ENCODE measurements at places on chromosomes 2 and 18. TPM values are rescaled to one million over a fixed set of nuclear protein-coding genes. Genes with fewer than 3 reads are reported as not detected.

- H3K27me3 ChIP-seq: no peaks in the 10 kb centered on the region
- no peak overlapping the region for H3K27ac ChIP-seq
- H3K36me3 ChIP-seq: no peaks in the 10 kb centered on the region
- DNase-seq: no peak
- no peak overlapping the region for H3K4me3 ChIP-seq
- peaks cover 2% of the 10 kb centered on the region for H3K4me1 ChIP-seq
Measured at GRCh38 chr2:181306785-181307184, 150.4 kb upstream of the ITGA4 start.

DNA sequence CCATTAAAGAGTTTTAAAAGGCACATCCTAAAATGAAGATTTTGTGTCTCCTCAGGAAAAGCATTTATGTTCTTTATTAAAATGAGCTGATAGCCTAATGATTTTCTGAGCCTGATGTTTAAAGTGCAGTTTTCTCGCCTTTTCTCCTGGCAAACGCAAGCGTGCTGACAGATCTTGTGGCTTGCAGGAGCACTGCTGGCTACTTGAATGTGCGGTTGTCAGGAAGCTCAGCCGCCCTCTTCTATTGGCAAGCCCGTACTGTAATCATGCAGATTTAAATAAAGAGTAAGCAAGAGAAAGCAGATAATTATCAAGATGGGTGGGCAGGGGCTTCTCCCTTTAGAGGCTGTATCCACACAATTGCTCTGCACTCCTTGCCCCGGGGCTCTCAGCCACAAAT lies 139.5 kb upstream of the SPHKAP start:
- no peak overlapping the region for H3K4me3 ChIP-seq
- no peaks in the 10 kb centered on the region for H3K36me3 ChIP-seq
- DNase-seq: peak; percentile 59
- no peak overlapping the region for H3K27ac ChIP-seq

Gene MSGN1
- total RNA-seq: not detected

- DNase-seq: no peak
- H3K4me3 ChIP-seq: no peak overlapping the region
- no peaks in the 10 kb centered on the region for H3K36me3 ChIP-seq
- H3K4me1 ChIP-seq: no peaks in the 10 kb centered on the region
- H3K27me3 ChIP-seq: no peaks in the 10 kb centered on the region
Measured at GRCh38 chr18:22830511-22830910, 102.6 kb upstream of the RBBP8 start.

- no peaks in the 10 kb centered on the region for H3K27me3 ChIP-seq
- H3K4me3 ChIP-seq: no peak overlapping the region
- no peaks in the 10 kb centered on the region for H3K36me3 ChIP-seq
Measured at GRCh38 chr18:13642440-13642827, 83.9 kb downstream of the FAM210A start.

- peak; percentile 39 for DNase-seq
- H3K4me3 ChIP-seq: no peak overlapping the region
- H3K36me3 ChIP-seq: no peaks in the 10 kb centered on the region
Measured at GRCh38 chr2:189498205-189498604, 56.9 kb downstream of the WDR75 start.

- no peak overlapping the region for H3K27ac ChIP-seq
- peak; percentile 56 for DNase-seq
- H3K4me1 ChIP-seq: no peaks in the 10 kb centered on the region
- no peaks in the 10 kb centered on the region for H3K27me3 ChIP-seq
Measured at GRCh38 chr2:209579230-209579749, 155.4 kb downstream of the MAP2 start.

- no peak overlapping the region for H3K27ac ChIP-seq
- no peaks in the 10 kb centered on the region for H3K36me3 ChIP-seq
- no peak overlapping the region for H3K4me3 ChIP-seq
- H3K27me3 ChIP-seq: no peaks in the 10 kb centered on the region
- no peak for DNase-seq
- H3K4me1 ChIP-seq: no peaks in the 10 kb centered on the region
Measured at GRCh38 chr2:181570833-181571661, 85.9 kb downstream of the CERKL start.

Gene PLCD4
- 4.7 TPM for total RNA-seq
